HFFc6 (cell line): ENCODE measurements at places on chromosomes 16 and 17. TPM values are rescaled to one million over a fixed set of nuclear protein-coding genes. Genes with fewer than 3 reads are reported as not detected.

- no peaks in the 10 kb centered on the region; the same call in 1 of the 2 replicates for H3K27me3 ChIP-seq
- peaks cover 30% of the 10 kb centered on the region for H3K4me1 ChIP-seq
- peak overlapping the region; percentile 89 for H3K27ac ChIP-seq
- peaks cover 8% of the 10 kb centered on the region for H3K36me3 ChIP-seq
- H3K4me3 ChIP-seq: no peak overlapping the region
- DNase-seq: peak; percentile 39
Observed at GRCh38 chr17:31788956-31789355, 70.1 kb downstream of the COPRS start.

GRCh38 chr16:15960124-15960971 is 10.9 kb downstream of the ABCC1 start:
- peaks cover 49% of the 10 kb centered on the region for H3K4me1 ChIP-seq
- H3K36me3 ChIP-seq: peaks cover 34% of the 10 kb centered on the region
- H3K4me3 ChIP-seq: no peak overlapping the region
- no peak for DNase-seq
- no peaks in the 10 kb centered on the region for H3K27me3 ChIP-seq
- no peak overlapping the region for H3K27ac ChIP-seq

- DNase-seq: peak; percentile 68
- no peak within 1 kb of the TSS for H3K4me3 ChIP-seq
- peak within 1 kb of the TSS; percentile 52 for H3K27ac ChIP-seq
- peaks cover 44% of the 10 kb centered on the region for H3K4me1 ChIP-seq
- H3K36me3 ChIP-seq: no peaks in the 10 kb centered on the region
Observed at GRCh38 chr17:41518789-41519449, at the start of gene KRT15. TSS of gene KRT15 (minus strand) at chr17:41518890. CDS start at chr17:41518827, 63 bp downstream.

DNA sequence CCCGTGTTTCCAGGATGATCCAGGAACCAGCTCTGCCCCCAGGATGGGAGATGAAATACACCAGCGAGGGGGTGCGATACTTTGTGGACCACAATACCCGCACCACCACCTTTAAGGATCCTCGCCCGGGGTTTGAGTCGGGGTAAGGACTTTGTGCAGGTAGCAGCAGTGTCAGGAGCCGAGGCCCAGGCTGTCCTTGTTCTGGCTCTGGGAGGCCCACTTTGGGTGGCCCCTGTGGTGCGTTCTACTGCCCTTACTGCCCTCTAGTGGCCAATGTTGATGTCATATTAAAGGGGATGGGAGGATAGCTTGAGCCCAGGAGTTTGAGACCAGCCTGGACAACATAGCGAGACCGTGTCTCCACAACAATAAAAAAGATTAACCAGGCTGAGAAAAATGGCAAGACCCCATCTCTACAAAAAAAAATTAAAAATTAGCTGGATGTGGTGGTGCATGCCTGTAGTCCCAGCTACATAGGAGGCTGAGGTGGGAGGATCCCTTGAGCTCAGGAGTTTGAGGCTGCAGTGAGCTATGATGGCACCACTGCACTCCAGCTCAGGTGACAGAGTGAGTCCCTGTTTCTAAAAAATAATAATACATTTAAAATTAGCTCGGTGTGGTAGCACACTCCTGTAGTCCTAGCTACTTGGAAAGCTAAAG is 20.9 kb upstream of the CLEC18A start:
- no peak overlapping the region for H3K27ac ChIP-seq
- peaks cover 5% of the 10 kb centered on the region; the same call in 1 of the 2 replicates for H3K36me3 ChIP-seq
- H3K4me1 ChIP-seq: no peaks in the 10 kb centered on the region
- peaks cover 3% of the 10 kb centered on the region; the same call in 1 of the 2 replicates for H3K27me3 ChIP-seq
- H3K4me3 ChIP-seq: no peak overlapping the region
- peak; percentile 46 for DNase-seq

DNA sequence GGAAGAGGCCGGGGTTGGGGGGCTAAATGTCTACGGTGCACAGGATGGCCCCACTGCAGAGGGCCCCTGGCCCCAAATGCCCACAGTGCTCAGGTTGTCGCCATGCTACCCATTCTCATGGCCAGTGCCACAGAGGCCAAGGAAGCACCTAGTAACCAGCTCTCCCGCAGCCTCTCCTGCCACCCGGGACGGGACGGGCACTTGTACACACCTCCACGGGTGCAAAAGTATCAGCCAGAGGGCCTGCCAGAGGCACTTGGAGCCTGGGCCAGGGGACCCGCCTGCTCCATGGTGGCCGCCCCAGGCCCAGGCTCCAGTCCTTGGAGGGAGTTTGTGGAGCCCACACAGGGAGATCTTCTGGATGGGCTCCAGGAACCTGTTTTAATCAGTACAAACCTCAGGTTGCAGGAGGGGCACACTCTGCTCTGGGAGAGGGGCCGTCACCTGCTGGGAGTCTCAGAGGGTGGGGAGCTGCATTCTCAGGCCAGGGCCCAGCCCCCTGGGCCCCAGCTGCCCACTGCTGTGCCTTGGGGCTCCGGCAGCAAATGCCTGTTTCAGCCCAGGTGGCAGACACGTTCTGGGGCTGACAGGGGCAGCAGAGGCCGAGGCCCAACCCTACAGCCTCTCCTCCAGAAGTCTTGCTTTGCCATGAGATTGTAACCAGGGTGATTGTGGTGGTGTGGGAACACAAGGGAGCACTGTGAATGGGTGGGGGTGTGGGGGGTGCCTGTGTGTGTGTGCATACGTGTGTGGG is 7.9 kb downstream of the TPSD1 start:
- H3K36me3 ChIP-seq: no peaks in the 10 kb centered on the region; the same call in 1 of the 2 replicates
- no peak overlapping the region for H3K27ac ChIP-seq
- no peak overlapping the region for H3K4me3 ChIP-seq
- no peak for DNase-seq
- H3K4me1 ChIP-seq: no peaks in the 10 kb centered on the region

DNA sequence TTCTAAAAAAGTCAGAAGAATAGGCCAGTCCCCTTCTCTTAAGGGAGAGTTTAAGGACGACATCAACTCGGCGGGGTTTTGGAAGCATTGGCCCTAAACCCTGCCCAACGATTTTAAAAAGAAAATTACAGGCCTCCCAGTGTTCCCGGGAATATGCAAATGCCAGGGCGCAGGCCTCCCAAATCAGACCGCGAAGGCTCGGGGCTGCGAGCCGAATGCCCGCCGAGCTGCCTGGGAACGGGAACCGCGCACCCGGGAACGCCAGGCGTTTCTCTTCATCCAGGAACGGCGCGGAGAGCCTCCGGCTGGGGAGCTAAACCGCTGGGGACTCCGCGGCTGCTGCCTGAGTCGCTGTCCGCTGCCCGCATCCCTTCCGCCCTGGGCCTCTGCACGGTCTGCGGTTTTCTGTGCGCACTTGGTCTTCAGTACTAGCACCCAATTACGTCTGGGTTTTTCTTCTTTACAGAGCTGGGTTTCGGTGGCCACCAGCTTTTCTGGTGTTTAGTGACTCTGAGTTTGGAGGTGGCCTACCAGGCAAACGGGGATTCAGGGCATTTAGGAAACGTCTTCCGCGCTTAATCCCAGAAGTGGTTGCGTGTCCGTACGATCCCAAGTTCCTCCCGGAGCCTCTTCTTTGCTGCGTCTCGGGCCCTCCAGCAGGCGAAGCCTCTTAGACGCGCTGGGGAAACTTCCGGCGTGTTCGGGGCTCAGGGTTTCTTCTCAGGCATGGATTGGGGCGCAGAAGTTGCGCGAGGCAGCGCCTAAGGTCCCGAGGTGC is 5.7 kb downstream of the IRX5 start:
- H3K4me1 ChIP-seq: peaks cover 27% of the 10 kb centered on the region
- DNase-seq: peak; percentile 37
- H3K4me3 ChIP-seq: peak overlapping the region; percentile 89
- peaks cover 24% of the 10 kb centered on the region for H3K36me3 ChIP-seq
- peak overlapping the region; percentile 77; the same call in 1 of the 2 replicates for H3K27ac ChIP-seq

- no peaks in the 10 kb centered on the region for H3K36me3 ChIP-seq
- H3K27ac ChIP-seq: no peak overlapping the region
- no peak overlapping the region for H3K4me3 ChIP-seq
- H3K4me1 ChIP-seq: no peaks in the 10 kb centered on the region
- DNase-seq: no peak
Observed at GRCh38 chr16:54482892-54483574, 196.4 kb upstream of the IRX3 start.

DNA sequence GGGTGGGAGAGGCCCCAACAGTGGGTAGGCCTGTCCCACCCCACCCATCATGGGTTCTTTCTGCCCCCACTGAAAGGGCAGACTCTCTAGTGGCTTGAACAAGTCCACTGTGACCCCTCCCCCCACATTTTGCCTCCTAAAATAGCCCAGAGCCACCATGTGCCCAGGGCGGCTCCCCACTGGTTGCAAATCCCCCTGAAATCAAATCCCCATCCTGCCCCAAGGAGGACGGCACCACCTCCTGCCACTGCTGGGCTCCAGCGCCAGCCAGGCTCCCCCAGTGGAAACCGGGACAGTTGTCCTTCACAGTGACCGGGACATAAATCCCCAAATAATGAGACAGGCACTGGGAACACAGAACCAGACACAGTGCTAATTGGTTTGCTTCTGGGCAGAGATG is 20.5 kb downstream of the ZNF385C start:
- peaks cover 22% of the 10 kb centered on the region for H3K4me1 ChIP-seq
- H3K36me3 ChIP-seq: no peaks in the 10 kb centered on the region
- no peak for DNase-seq
- no peak overlapping the region for H3K27ac ChIP-seq
- H3K27me3 ChIP-seq: peaks cover 34% of the 10 kb centered on the region
- H3K4me3 ChIP-seq: no peak overlapping the region

DNA sequence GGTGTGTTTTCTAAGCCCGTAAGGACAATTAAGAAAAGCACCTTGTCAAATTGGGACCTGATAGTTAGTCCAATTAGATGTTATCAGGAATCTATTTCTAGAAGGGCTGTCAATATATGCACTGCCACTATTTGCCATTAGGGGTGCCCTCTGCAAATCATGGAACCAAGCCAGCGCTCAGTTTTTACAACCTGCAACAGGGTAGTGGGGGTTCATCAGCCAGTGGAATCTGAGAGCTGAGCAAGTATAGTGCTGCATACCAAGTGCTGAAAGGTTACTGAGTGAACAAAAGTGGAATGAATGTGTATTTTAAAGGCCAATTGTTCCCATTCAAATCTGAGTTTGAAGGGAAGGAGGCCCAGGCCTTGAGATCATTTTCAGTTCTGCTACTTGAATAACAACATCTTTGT is 10.4 kb downstream of the PRR11 start:
- no peak overlapping the region for H3K4me3 ChIP-seq
- peaks cover 5% of the 10 kb centered on the region; the same call in 1 of the 2 replicates for H3K36me3 ChIP-seq
- H3K27me3 ChIP-seq: no peaks in the 10 kb centered on the region
- peak; percentile 40 for DNase-seq

DNA sequence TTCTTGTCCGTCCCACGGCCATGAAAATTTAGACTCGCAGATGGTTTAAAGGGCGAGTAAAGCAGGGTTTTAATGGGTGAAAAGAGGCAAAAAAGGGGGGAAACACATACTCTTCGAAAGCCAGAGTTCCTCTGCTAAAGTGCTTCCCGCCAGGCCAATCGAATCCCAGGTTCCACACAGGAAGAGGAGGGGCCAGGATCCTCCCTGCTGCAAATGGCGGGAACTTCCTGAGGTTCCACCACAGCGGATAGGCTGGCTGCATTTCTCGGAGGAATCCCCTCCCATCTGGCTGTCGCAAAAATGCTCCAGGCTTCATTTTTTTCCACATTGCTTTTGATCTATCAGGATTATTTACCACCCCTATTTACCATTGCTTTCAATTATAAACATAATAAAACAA is 670.1 kb upstream of the CA10 start:
- no peak for DNase-seq
- H3K27ac ChIP-seq: no peak overlapping the region
- no peaks in the 10 kb centered on the region for H3K4me1 ChIP-seq
- H3K4me3 ChIP-seq: no peak overlapping the region
- no peaks in the 10 kb centered on the region for H3K27me3 ChIP-seq
- no peaks in the 10 kb centered on the region for H3K36me3 ChIP-seq

DNA sequence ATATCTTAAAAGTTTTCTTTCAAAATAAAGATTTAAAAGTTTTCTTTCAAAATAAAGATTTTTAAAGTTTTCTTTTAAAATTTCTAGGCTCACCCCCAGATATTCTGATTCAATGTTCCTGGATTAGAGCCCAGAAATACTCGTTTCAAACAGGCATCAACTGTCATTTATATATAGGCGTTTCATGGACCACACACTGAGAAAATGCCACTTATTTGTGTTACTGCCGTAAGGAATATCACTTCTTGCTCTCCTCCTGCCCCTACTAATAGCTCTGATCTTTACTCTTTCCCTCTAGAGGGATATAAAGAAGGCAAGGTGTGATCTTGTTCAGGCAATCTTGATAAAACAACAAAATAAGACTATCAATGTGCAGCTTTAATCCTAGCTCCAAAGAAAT is 1324.1 kb downstream of the CDH8 start:
- no peak for DNase-seq

DNA sequence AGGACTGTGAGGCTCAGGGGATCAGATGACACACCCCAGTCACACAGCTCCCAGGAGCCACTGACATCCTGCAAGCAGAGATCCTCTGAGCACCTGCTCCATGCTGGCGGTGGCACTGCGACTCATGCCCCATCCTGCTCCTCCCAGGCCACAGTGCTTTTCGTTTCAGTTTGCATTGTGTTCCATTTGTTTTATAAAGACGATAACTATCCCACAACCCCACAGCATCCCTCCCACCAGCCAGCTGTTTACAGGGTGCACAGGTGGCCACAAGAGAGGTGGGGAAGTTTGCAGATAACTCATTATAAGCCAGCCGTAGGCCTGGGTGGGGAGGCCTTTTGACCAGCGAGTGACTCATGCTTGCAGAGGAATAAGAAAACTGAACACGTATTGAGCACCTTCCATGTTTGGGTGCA is 28.2 kb downstream of the BCO1 start:
- peaks cover 16% of the 10 kb centered on the region for H3K27me3 ChIP-seq
- no peak for DNase-seq
- H3K36me3 ChIP-seq: no peaks in the 10 kb centered on the region
- peaks cover 9% of the 10 kb centered on the region for H3K4me1 ChIP-seq

DNA sequence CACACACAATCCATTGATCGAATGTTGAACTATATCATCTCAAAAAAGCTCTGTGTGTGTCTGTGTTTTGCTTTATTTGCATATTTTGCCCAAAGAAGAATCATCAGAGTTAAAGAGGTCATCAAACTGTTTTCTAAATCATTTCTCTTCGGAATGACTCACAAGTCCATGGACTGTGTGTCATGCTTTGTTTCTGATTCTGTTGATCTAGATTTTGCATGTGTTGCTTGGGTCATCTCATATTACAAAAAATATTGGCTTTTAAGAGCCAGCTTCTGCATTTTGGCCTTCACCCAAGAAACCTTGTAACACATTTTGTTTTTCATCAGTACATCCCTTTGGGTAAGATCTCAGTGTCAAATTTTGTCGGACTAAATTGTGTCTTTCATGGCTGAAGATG is 471.2 kb upstream of the HSBP1 start:
- no peak overlapping the region for H3K4me3 ChIP-seq
- H3K4me1 ChIP-seq: peaks cover 9% of the 10 kb centered on the region; the same call in 1 of the 2 replicates
- no peaks in the 10 kb centered on the region for H3K36me3 ChIP-seq
- peak; percentile 64 for DNase-seq
- no peak overlapping the region; the same call in 1 of the 2 replicates for H3K27ac ChIP-seq
- peaks cover 2% of the 10 kb centered on the region; the same call in 1 of the 2 replicates for H3K27me3 ChIP-seq

- no peaks in the 10 kb centered on the region for H3K36me3 ChIP-seq
- peaks cover 70% of the 10 kb centered on the region for H3K27me3 ChIP-seq
- no peak for DNase-seq
- H3K4me1 ChIP-seq: no peaks in the 10 kb centered on the region
Observed at GRCh38 chr17:80468242-80468641, 8.2 kb downstream of the NPTX1 start.

- H3K36me3 ChIP-seq: no peaks in the 10 kb centered on the region
- no peak for DNase-seq
- H3K4me1 ChIP-seq: no peaks in the 10 kb centered on the region
- H3K27ac ChIP-seq: no peak overlapping the region
- H3K27me3 ChIP-seq: peaks cover 3% of the 10 kb centered on the region; the same call in 1 of the 2 replicates
Observed at GRCh38 chr16:88472637-88473205, 19.6 kb downstream of the ZFPM1 start.

PDP2 gene
- total RNA-seq: 15.5 to 18.6 TPM (median 15.9 TPM) in 3 replicates

ABCC3 gene
- 19.3 to 20.6 TPM (median 20.1 TPM) in 3 replicates for total RNA-seq

SLC25A39 gene
- total RNA-seq: 103 to 115 TPM (median 110 TPM) in 3 replicates

C17orf78 gene
- not detected in 2 replicates for total RNA-seq

SOX15 gene
- 0.66 and 0.78 TPM in 2 replicates for total RNA-seq

STH gene
- total RNA-seq: not detected in 3 replicates
